ENCODE measurements at places on chromosomes 1 and 21. TPM values are rescaled to one million over a fixed set of nuclear protein-coding genes. Genes with fewer than 3 reads are reported as not detected.

Gene PANK4
- 29.1 TPM for total RNA-seq

DNA sequence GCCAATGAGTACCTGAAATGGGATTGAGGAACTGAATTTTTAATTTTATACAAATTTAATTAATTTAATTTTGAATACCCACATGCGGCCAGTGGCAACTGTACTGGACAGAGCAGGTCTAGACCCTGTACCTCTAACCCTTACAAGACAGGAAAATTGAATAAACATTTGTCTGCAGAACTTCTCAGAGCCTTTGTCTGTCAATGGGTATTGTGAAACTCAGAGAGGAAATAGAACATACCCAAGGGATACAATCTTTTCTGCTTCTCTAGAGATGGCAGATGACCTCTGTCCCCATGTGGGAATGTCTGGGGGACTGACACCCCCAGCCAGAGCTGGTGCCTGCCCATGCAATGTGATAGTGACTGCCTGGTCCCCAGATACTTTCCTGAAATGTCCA is 220.6 kb downstream of the TM2D1 start:
- DNase-seq, result no peak
- no peaks in the 10 kb centered on the region for H3K27me3 ChIP-seq
- no peaks in the 10 kb centered on the region for H3K36me3 ChIP-seq

GRCh38 chr21:33674226-33674625 is 31.9 kb downstream of the ITSN1 start:
- no peaks in the 10 kb centered on the region for H3K36me3 ChIP-seq
- no peaks in the 10 kb centered on the region for H3K27me3 ChIP-seq
- no peak overlapping the region for H3K27ac ChIP-seq
- H3K4me3 ChIP-seq, result no peak overlapping the region
- DNase-seq, result no peak
- peaks cover 2% of the 10 kb centered on the region for H3K4me1 ChIP-seq

GRCh38 chr1:86365896-86366295 is 30.2 kb downstream of the ODF2L start:
- H3K27ac ChIP-seq, result no peak overlapping the region
- peaks cover 3% of the 10 kb centered on the region for H3K27me3 ChIP-seq
- DNase-seq, result no peak
- no peaks in the 10 kb centered on the region for H3K4me1 ChIP-seq
- no peak overlapping the region for H3K4me3 ChIP-seq

DNA sequence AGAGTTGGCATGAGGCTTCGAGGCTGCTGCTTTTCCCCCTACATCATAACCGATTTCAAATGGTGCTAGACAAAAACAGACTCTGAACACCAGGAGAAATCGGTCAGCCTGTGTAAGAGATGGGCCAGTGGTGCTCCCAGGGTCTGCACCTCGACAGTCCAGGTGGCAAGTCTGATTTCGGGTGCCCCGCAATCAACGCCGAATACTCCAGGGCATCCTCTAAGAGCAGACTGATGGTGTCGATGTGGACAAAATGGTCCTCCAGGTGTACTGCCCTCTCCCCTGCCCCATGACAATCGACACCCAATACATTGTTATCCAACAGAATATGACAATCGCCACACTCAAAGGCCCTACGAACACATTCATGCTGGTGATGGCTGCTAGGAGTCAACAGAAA is 50.0 kb downstream of the CD46 start:
- no peak for DNase-seq
- H3K27me3 ChIP-seq, result no peaks in the 10 kb centered on the region
- H3K4me1 ChIP-seq, result no peaks in the 10 kb centered on the region
- H3K36me3 ChIP-seq, result no peaks in the 10 kb centered on the region
- H3K27ac ChIP-seq, result no peak overlapping the region
- H3K4me3 ChIP-seq, result no peak overlapping the region

GRCh38 chr21:14677013-14677412 is 130.9 kb upstream of the SAMSN1 start:
- H3K27me3 ChIP-seq, result no peaks in the 10 kb centered on the region
- H3K36me3 ChIP-seq, result no peaks in the 10 kb centered on the region
- no peak for DNase-seq
- no peaks in the 10 kb centered on the region for H3K4me1 ChIP-seq
- H3K4me3 ChIP-seq, result no peak overlapping the region

DNA sequence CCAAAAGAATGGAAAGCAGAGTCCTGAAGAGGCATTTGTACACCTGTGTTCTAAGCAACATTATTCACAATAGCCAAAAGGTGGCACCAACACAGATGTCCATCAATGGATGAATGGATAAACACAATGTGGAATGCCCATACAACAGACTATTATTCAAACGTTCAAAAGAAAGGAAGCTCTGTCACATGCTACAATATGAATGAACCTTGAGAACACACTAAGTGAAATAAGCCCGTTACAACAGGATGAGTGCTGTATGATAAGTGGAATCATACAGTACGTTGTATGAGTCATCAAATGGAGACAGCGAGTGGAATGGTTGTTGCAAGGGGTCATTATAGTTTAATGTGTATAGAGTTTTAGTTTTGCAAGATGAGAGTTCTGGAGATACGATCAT is 80.1 kb downstream of the SH3BGR start:
- peaks cover 2% of the 10 kb centered on the region for H3K4me1 ChIP-seq
- no peaks in the 10 kb centered on the region for H3K36me3 ChIP-seq
- DNase-seq, result no peak
- H3K27me3 ChIP-seq, result no peaks in the 10 kb centered on the region

- H3K27ac ChIP-seq, result no peak overlapping the region
- H3K27me3 ChIP-seq, result no peaks in the 10 kb centered on the region
- DNase-seq, result no peak
- H3K4me3 ChIP-seq, result no peak overlapping the region
- no peaks in the 10 kb centered on the region for H3K36me3 ChIP-seq
Measured at GRCh38 chr1:66399888-66400529, 133.9 kb upstream of the SGIP1 start.
